ENCODE measurements at places on chromosomes 5 and 9.

DNA sequence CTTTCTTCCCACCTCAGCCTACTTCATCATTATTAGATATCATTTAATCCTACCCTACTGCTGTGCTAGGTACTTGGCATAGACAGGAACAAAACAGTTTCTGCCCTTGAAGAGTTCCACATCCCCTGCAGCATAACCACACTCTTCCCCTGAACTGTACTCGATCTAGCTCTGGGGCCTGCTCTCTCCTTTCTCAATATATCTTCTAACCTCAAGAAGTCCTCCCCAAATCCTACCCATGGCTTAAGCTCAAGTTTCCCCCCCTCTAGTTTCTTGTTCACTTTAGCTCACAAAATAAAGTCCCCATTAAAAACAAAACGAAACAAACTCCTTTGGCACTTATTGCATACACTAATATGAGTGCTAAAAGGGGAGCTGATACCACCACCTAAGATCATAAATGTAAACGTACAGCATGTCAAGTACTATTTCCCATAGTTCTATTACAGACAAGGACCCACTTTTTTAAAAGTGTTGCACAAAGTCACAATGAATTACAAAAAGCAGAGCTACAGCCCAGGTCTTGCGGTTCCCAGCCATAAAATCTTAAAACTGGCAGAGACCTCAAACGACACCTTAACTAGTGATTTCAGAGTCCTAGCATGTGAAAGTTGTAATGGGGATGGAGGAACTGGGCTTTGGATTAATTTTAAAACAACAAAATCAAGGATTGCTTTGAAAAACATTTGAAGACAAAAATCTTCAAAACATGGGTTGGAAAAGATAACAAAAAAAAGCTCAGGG, 80.7 kb downstream of the PTPDC1 start:
- H3K4me3 ChIP-seq = peak overlapping the region; percentile 80
- H3K27ac ChIP-seq = peak overlapping the region; percentile 100
- no peaks in the 10 kb centered on the region for H3K27me3 ChIP-seq
- no peaks in the 10 kb centered on the region for H3K36me3 ChIP-seq

DNA sequence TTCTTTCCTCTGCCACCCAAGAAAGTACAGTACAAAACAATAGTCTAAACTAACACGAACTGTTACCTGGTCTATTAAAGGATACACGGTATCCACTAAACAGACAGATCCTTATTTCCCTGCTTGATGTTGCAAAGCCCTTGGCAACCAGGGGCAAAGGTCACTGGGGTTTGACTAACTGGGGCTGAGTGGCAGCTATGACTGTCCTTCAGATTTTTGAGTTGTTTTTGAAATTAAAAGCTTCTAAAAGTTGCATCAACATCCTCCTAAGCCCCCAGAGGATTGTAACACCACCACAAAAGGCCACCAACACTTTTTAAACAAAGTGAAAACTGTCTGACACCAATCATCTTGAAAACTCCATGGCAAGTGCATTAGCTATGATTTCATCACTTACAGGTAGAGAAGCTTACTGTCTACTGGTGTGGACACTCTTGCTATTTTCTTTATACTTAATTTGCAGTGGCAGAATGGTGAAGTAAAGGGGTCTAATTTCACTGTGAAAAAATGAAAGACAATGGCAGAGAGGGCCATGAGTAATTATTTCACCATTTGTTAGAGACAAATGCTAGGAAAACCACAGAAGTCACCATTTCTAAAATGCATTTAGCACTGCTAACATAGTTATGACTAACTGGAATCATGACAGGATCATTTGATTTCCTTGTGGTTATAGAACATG, 292.4 kb downstream of the EFNA5 start:
- DNase-seq = no peak
- no peak overlapping the region for H3K4me3 ChIP-seq
- H3K27me3 ChIP-seq = no peaks in the 10 kb centered on the region
- H3K36me3 ChIP-seq = peaks cover 2% of the 10 kb centered on the region
- H3K4me1 ChIP-seq = peaks cover 7% of the 10 kb centered on the region

GRCh38 chr9:22208846-22209585, 199.9 kb upstream of the CDKN2B start:
- H3K27ac ChIP-seq = peak overlapping the region; percentile 12
- no peaks in the 10 kb centered on the region for H3K27me3 ChIP-seq
- no peaks in the 10 kb centered on the region for H3K36me3 ChIP-seq
- no peak overlapping the region for H3K4me3 ChIP-seq
- peaks cover 31% of the 10 kb centered on the region for H3K4me1 ChIP-seq

DNA sequence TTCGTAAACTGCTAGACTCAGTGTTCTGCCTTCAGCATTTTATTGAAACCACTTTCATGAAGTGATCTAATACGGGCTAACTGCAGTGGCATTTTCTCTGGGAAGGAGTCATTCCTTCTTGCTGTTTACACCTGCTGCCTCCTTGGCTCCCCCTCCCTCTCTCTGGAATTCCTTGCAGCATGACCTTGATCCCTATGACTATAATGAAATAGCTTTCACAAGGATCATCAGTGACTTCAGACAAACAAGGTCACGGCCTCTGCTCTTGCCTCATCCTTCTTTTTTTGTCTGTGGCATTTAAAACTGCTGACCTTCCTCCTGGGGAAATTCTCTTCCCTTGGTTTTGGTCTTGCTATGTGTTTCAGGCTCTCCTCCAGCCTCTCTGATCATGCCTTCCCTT, 90.2 kb downstream of the ZNF462 start:
- H3K36me3 ChIP-seq = peaks cover 10% of the 10 kb centered on the region
- DNase-seq = no peak
- H3K27me3 ChIP-seq = no peaks in the 10 kb centered on the region

DNA sequence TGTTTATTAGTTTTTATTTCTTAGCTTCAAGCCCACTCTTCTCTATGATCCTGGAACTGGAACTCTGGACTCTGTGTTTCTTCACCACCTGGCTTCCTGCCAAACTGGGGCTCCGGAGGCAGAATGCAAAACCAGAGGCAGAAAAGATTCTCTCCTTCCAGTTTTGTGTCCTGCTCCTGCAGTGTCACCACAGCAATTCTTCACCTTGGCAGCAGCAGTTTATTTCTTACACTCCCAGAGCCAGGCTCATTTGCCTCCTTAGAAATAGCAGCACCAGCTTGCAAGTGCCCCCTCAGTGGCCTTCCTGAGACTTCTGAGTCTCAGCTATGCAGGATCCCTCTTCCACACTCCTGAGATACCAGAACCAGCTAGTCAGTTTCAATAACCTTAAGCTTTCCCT, 26.7 kb upstream of the CAMK4 start:
- H3K36me3 ChIP-seq = no peaks in the 10 kb centered on the region
- DNase-seq = no peak
- no peak overlapping the region for H3K4me3 ChIP-seq
- H3K27ac ChIP-seq = no peak overlapping the region
- H3K4me1 ChIP-seq = no peaks in the 10 kb centered on the region
- peaks cover 6% of the 10 kb centered on the region for H3K27me3 ChIP-seq

GRCh38 chr9:116207371-116208111, 54.0 kb downstream of the PAPPA start:
- no peaks in the 10 kb centered on the region for H3K27me3 ChIP-seq
- no peaks in the 10 kb centered on the region for H3K36me3 ChIP-seq
- H3K4me3 ChIP-seq = no peak overlapping the region
- DNase-seq = no peak

DNA sequence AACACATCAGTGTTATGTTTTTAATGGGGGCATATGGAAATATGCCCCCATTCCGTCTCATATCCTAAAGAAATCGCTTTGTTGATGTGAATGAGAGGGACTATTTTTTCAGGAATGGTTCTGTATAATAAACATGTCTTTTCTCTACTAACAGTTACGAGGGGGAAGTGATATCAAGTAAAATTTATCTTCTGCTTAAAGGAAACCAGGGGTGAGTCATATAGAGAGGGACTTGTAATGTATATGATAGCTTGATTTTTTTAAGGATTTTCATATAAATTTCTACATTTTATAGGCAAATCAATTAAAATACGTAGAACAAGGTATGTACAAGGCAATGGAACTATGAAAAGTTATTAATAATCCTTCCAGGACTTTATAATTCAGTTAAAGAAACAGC, 207.1 kb downstream of the SEMA5A start:
- H3K27me3 ChIP-seq = no peaks in the 10 kb centered on the region
- peaks cover 3% of the 10 kb centered on the region for H3K4me1 ChIP-seq
- H3K4me3 ChIP-seq = no peak overlapping the region
- H3K27ac ChIP-seq = no peak overlapping the region
- H3K36me3 ChIP-seq = no peaks in the 10 kb centered on the region

DNA sequence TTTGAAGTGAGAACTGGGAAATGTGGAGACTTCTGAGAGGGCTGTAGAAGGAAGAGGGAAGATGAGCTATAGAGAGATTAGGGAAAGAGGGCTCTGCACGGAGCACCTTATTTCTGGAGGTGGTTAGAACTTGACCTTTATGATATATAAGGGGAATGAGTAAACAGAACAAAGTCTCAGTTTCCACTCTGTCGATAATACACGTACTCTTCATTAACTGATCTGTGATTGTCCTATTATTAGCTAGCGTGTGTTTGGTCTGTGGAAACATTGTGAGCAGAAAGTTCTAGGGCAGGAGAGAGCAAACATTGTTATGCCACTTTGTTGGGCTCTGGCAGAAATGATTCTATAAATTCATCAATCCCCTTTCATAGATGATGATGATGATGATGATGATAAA, 118.5 kb downstream of the UGCG start:
- H3K4me1 ChIP-seq = peaks cover 18% of the 10 kb centered on the region
- no peak overlapping the region for H3K27ac ChIP-seq
- H3K4me3 ChIP-seq = no peak overlapping the region
- DNase-seq = no peak
- no peaks in the 10 kb centered on the region for H3K36me3 ChIP-seq
- no peaks in the 10 kb centered on the region for H3K27me3 ChIP-seq

DNA sequence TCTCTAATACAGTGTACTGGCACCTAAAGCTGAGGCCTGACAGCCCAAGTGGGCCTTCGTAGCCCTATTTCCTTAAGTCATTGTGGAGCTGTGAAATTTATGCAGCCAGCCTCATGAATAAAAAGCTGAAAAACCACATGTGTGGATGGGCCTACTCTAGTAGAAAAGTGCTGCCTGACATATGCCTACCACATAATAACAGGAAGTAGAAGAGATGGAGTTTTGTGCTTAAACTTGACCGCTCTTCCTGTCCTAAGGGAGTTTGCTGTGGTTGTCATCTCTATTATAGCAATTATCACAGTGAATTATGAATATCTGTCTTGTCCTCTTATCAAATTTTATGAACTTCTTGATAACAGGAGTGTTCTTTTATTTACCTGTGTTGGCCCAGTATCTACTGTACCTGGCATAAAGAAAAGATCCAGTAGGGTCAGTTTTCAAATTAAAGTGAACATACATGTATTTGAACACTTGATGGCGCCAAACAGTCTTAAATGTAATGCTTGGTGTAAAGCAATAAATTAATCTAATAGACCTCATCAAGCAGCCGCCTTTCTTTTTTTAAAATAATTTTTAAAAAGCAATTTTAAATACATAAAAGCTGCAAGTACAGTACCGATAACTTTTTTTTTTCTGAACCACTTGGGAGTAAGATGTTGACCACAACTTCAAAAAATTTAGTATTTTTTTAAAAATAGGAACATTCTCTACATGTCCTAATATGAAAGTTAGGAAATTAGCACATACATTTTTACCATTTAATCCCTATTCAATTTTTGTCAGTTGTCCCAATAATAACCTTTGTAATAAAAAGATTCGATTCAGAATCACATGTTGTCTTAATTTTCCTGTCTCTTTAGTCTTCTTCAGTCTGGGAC, 51.0 kb downstream of the FKTN start:
- no peaks in the 10 kb centered on the region for H3K4me1 ChIP-seq
- H3K27me3 ChIP-seq = no peaks in the 10 kb centered on the region
- no peak overlapping the region for H3K4me3 ChIP-seq
- no peak for DNase-seq
- H3K36me3 ChIP-seq = peaks cover 12% of the 10 kb centered on the region
- no peak overlapping the region for H3K27ac ChIP-seq

Data from suprapubic skin (tissue), 4 donors.